ENCODE measurements at places on chromosomes 12 and 14.

GRCh38 chr12:58917699-58918468 is 2.4 kb downstream of the LRIG3 start:
- DNase-seq = no peak

- no peak for DNase-seq
These were observed 13.1 kb downstream of the ARMH4 start for GRCh38 chr14:58138714-58139482.

- DNase-seq = no peak
These were observed 839.6 kb downstream of the GALC start for GRCh38 chr14:87153391-87153790.

DNA sequence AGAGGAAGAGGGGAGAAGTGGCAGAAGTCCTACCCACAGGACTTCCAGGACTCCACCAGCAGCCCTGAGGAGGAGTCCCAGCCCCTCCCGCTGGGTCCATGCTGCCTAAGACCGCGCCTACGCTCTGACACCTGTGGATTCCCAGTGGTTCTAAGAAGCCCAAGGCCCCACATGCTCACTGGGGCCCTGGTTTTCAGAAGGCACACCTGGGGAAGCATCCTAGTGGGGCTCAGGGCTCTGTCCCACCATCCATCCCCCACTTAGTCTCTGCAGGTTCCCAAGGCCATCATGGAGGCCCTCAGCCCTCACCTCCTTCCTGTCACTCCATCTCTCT is 32.6 kb downstream of the ACTN1 start:
- no peak for DNase-seq

GRCh38 chr12:43237238-43237879 is 314.6 kb downstream of the ADAMTS20 start:
- DNase-seq = no peak

- DNase-seq = no peak
These were observed 4.8 kb upstream of the RBM23 start for GRCh38 chr14:22923746-22924145.

- DNase-seq = no peak
These were observed 455.3 kb upstream of the PDE3A start for GRCh38 chr12:19912991-19913390.

DNA sequence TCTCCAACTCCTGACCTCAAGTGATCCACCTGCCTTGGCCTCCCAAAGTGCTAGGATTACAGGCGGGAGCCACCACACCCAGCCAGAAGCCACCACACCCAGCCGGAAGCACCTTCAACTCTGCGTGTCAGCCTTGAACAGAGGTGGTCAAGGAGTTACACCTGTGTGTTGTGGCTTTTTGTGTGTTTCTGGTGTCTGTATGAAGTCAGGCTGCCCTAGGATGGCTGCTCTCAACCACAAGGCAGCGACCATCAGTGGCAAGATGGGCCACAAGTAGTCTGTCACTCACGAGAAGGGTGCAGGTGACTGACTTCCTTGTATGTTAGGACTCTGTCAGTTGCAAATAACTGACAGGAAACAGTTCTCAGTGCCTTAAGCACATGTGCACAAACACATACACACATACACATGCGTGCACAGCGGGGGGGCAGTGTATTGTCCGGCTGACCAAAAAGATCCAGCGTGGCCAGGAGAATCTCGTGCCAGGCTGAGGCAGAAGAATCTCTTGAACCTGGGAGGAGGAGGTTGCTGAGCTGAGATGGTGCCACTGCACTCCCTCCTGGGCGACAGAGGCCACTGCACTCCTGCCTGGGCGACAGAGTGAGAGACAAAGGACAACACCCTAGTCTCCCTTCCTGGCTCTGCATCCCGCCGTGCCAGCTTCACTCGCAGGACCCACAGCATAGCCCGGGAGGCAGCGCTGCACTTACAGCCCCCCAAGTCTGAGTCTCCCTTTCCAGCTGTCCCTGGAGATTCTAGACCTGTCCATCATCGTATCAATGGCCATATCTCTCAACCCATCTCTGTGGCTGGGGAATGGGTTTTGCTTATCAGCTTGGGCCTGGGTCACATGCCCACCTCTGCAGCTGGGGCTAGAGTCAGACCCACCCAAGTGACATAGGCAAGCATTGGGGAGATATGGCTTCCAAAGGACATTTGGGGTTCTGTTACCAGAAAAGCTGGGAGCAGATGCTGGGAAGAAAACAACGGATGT is 13.7 kb downstream of the P2RX4 start:
- no peak for DNase-seq

DNA sequence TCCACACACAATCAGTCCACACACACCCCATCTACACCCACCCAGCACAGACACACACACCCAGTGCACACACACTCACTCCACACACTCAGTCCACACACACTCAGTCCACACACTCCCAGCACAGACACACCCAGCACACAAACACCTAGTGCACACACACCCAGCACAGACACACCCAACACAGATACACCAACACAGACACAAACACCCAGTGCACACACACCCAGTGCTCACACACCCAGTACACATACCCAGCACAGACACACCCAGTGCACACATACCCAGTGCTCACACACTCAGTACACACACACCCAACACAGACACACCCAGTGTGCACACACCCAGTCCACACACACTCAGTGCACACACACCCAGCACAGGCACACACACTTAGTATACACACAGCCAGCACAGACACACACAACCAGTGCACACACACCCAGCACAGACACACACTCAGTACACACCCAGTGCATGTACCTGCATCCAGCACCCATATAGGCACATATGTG is 63.8 kb downstream of the ADGRD1 start:
- no peak for DNase-seq

GRCh38 chr12:47835831-47836155 is 16.1 kb upstream of the HDAC7 start:
- DNase-seq = no peak

GRCh38 chr14:65228436-65228835 is 126.1 kb upstream of the MAX start:
- DNase-seq = no peak

DNA sequence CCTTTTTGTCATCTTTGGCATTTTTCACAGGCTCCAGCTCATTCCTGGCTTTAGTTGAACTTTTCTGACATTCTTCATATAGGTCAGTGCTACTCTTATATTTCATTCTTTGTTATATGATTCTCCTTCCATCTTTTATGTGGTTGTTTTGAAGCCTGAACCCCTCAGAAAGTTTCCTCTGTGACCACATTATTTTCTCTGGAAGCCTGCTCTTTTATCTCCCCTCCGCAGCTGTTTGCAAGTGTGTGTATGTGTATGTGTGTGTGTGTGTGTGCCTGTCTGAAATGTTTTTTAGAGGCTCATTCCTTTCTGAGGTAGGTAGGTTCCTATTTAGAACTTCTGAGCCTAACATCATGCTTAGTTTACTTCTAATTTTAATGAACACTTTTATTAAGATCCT is 47.6 kb downstream of the ANO4 start:
- no peak for DNase-seq

- DNase-seq = no peak
These were observed 88.2 kb downstream of the TBC1D30 start for GRCh38 chr12:64912516-64913255.
